Left lung (tissue), 14 donors: ENCODE measurements at places on chromosomes 5 and 9. TPM values are rescaled to one million over a fixed set of nuclear protein-coding genes. Genes with fewer than 3 reads are reported as not detected.
A peak's percentile ranks its signal among the peaks of the same experiment; 100 is the strongest.

- DNase-seq = no peak
Observed at GRCh38 chr5:122140900-122141299, 11.6 kb downstream of the ZNF474 start.

- peak; percentile 17 for DNase-seq
Observed at GRCh38 chr9:129309041-129309430, 131.0 kb upstream of the IER5L start.

DNA sequence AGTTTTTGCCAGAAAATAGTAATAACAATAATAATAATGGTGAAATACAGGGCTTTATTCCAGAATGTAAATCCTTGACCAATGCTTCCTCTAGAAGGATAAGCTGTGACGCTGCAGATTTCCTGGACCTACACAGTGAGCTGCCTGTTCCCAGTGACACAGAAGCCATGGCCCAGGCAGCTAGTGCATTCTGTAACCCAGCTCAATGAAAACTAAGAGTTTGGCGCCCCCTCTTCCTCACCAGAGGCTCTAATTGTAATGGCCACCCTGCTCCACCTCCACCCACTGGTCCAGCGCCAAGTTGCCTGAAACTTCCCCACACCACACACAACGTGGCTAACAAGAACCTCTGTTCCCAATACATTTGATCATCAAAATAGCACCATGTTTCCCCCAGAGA is 248.1 kb downstream of the CETN3 start:
- DNase-seq = peak; percentile 30

- DNase-seq = no peak
Observed at GRCh38 chr5:177477701-177478477, 4.5 kb upstream of the DBN1 start.

- DNase-seq = peak; percentile 32
Observed at GRCh38 chr9:15277400-15278090, 29.5 kb downstream of the TTC39B start.

DNA sequence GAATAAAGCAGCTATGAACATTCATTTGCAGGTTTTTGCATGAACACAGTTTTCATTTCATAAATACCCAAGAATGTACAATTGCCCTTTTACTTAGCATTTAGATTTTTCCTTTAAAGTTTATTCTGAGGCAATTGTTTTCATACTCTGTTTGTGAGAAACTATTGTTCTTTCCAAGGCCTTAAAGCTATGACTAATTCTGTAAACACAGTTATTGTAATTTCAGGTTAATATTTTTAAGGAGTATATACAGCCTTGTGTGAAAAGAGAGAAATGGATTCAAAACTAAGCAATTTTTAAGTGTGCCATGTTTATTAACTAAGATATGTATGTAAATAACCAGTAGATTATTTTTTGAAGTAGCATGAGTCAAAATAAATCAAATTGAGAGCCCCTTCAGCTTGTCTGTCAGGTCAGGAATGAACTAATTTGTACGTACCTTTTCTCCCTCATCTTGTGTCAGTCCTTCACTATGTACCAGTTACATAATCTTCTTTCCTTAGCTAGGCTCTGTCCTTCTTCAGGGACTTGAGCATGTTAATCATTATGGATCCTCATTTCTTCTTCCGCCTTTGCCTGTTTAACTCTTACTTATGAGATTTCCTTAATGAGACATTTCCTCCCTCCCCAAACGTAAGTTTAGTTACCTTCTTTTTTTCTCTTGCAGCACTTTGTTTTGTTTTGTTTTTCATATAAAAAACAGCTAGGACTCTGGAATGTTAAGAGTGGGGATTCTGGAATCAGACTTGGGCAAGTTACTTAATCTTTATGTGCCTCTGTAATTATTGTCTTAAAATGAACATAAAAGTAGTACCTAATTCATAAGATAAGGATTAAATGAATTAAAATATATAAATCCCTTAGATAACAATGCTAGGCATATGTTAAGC is 63.6 kb downstream of the NIPBL start:
- DNase-seq = no peak

LSM11 gene
- 8.1 TPM for polyA plus RNA-seq
